HFFc6 (cell line): ENCODE measurements at places on chromosomes 7 and 10. TPM values are rescaled to one million over a fixed set of nuclear protein-coding genes. Genes with fewer than 3 reads are reported as not detected.
A peak's percentile ranks its signal among the peaks of the same experiment; 100 is the strongest.

DNA sequence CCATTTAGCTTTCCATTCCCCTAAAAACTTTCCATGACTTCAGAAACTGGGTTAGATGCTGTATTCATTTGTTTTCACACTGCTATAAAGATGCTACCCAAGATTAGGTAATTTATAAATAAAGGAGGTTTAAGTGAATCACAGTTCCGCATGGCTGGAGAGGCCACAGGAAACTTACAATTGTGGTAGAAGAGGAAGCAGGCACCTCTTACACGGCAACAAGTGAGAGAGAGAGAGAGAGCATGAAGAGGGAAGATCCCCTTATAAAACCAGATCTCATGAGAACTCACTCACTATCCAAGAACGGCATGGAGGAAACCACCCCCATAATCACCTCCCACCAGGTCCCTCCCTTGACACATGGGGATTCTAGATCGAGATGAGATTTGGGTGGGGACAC lies 336.8 kb downstream of the TFEC start:
- no peaks in the 10 kb centered on the region for H3K27me3 ChIP-seq
- H3K4me1 ChIP-seq = no peaks in the 10 kb centered on the region
- DNase-seq = no peak
- H3K27ac ChIP-seq = no peak overlapping the region
- H3K4me3 ChIP-seq = no peak overlapping the region

H2BK1 gene
- not detected in 3 replicates for total RNA-seq

- no peak overlapping the region for H3K27ac ChIP-seq
- H3K36me3 ChIP-seq = no peaks in the 10 kb centered on the region
- no peaks in the 10 kb centered on the region for H3K4me1 ChIP-seq
- H3K27me3 ChIP-seq = peaks cover 3% of the 10 kb centered on the region
- no peak overlapping the region for H3K4me3 ChIP-seq
- DNase-seq = no peak
Measured at GRCh38 chr10:6889718-6890117, 309.6 kb upstream of the PRKCQ start.

GRCh38 chr7:108911016-108911415 lies 341.3 kb downstream of the DNAJB9 start:
- H3K27ac ChIP-seq = no peak overlapping the region
- H3K4me3 ChIP-seq = no peak overlapping the region
- no peaks in the 10 kb centered on the region for H3K4me1 ChIP-seq
- H3K36me3 ChIP-seq = no peaks in the 10 kb centered on the region

SLC26A5 gene
- total RNA-seq = not detected in 2 replicates

DNA sequence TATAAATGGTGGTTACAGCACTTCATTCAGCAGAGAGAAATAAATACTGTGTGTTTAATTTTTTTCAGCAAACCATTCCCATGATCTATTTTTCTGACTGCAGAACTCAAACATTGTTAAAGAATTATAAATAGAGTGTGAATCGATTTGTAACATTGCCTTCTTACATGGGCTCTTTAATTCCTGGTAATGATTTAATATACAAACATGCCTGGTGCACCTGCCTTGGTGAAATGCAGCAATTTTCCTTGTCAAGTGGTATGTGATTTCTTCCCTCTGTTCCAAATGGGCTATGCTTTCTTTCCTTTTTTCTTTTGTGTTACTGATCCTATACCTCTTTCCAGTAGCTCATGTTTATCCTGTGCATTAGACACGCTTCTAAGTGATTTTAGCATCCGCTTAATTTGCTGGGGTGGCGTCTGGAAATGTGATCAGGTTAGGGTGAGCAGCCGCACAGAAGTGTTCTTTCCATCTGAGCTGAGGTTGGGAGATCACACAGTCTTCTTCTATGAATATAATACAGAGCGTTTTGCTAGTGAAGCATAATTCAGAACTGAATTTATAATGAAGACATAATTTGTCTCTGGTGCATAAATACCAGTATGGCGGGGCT lies 94.3 kb upstream of the ITGB1 start:
- H3K36me3 ChIP-seq = no peaks in the 10 kb centered on the region
- no peak for DNase-seq
- no peak overlapping the region for H3K27ac ChIP-seq
- no peak overlapping the region for H3K4me3 ChIP-seq

DNA sequence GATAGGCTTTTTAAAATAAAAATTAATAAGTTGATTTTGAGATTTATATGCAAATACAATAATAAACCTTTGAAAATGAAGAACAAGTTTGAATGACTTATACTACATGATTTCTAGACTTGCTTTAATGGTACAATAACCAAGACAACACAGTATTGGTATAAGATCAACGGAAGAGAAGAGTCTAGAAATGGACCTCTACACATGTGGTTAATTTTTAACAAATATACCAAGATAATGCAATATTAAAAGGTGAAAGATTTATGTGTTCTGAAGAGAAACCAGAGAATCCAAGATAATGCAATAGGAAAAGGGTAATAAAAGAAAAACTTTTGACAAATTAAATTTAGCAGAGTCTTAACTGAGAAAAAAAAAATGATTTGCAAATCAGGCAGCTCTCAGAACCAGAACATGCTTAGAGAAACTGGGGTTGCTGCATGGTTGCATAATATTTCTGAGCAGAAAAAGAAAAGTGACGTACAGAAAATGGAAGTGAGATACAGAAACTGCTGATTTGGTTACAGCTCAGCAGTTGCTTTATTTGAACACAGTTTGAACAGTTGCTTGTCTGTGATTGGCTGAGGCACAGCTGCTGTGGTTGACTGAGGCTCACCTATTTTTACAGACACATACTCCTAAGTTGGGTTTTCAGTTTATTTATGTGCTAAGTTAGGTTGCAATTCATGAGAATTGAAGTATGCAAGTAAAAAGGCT lies 365.9 kb downstream of the CRPPA start:
- no peaks in the 10 kb centered on the region for H3K27me3 ChIP-seq
- H3K4me1 ChIP-seq = peaks cover 3% of the 10 kb centered on the region
- no peak overlapping the region for H3K4me3 ChIP-seq
- no peak for DNase-seq

- H3K36me3 ChIP-seq = peaks cover 13% of the 10 kb centered on the region
- peaks cover 33% of the 10 kb centered on the region for H3K4me1 ChIP-seq
- peaks cover 4% of the 10 kb centered on the region for H3K27me3 ChIP-seq
- H3K4me3 ChIP-seq = peak overlapping the region; percentile 98
- H3K27ac ChIP-seq = peak overlapping the region; percentile 99
Measured at GRCh38 chr10:133307776-133308420, 774 bp downstream of the TUBGCP2 start.

- no peak overlapping the region for H3K27ac ChIP-seq
- H3K27me3 ChIP-seq = peaks cover 1% of the 10 kb centered on the region
- no peak overlapping the region for H3K4me3 ChIP-seq
Measured at GRCh38 chr10:44607116-44607515, 222.2 kb upstream of the CXCL12 start.

DNA sequence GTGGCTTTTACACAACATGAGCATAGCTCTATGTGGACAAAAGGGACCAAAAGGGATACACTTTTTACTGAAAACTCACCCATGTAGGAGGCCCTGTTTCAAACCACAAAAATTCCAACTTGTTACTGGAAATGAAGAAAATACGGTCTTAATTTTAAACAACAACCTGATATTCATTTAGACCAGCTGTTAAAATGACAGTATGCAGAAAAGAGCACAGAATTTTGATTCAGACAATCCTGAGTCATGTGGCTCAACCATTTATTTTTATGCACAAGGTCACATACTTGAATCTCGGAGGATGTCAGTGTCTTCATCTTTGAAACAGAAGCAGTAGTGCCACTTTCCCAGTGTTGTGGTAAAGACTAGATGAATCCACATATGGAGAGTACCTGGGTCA lies 426.5 kb upstream of the NFE2L3 start:
- no peaks in the 10 kb centered on the region for H3K36me3 ChIP-seq
- H3K4me1 ChIP-seq = no peaks in the 10 kb centered on the region
- H3K27me3 ChIP-seq = no peaks in the 10 kb centered on the region
- no peak for DNase-seq

DNA sequence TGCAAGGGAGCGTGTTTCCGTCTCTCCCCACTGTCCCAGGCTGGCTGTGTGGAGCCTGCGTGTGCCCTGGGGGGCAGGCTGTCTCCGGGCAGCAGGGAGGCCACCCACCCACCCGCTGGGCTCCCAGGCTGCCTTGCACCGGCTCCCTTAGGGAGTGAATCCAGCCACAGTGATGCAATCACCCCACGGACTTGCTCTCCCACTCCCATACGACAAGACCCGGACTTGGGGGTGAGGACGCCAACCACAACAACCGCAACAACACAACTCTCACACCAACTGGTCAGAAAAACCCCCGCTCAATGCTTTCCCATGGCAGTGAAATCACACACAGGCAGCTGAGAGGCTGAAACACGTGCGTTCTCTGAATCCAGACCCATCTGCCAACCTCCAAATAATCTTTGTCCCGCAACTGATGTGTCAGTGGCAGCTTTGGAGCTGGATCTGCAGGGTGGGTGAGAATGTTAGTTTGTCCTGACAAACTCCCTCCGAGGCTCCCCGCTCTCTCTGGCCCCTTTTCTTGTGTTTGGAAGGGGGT lies 62.7 kb upstream of the DDC start:
- DNase-seq = no peak
- peaks cover under 1% of the 10 kb centered on the region for H3K4me1 ChIP-seq
- H3K36me3 ChIP-seq = no peaks in the 10 kb centered on the region
- no peak overlapping the region for H3K4me3 ChIP-seq
- H3K27ac ChIP-seq = no peak overlapping the region
- no peaks in the 10 kb centered on the region; the same call in 1 of the 2 replicates for H3K27me3 ChIP-seq

- no peaks in the 10 kb centered on the region for H3K36me3 ChIP-seq
- no peak for DNase-seq
- no peak overlapping the region for H3K4me3 ChIP-seq
- H3K27me3 ChIP-seq = peaks cover 36% of the 10 kb centered on the region
- H3K4me1 ChIP-seq = no peaks in the 10 kb centered on the region
Measured at GRCh38 chr10:71432101-71432905, 35.6 kb downstream of the CDH23 start.

DNA sequence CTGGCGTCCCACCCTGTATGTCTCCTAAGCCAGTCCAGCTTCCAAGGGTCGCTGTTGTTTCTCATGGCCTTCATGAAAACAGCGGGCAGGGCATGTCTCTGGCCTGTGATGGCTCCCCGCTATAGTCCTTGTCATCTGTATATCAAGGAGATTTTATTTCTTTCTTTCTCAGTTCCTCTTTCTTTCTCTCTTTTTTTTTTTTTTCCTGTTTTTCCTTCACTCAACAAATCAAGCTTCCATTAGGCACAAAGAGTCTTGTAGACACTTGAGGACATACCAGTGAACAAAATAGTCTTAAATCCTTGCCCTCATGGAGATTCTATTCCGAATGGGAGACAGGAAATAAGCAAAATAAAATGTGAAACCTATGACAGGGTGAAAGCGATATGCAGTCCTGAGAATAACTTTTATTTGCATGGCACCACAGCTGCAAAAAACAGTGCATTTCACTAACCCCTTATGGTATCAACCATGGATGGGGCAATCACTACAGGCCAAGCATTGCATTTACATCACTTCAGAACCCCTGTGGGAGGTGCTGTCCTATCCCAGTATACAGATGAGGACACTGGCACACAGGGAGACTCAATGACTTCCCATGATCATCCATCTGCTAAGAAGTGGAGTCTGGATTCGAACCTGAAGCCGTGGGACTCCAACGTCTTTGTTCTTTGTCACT lies 50.7 kb downstream of the SYPL1 start:
- DNase-seq = no peak
- H3K36me3 ChIP-seq = no peaks in the 10 kb centered on the region
- no peak overlapping the region for H3K4me3 ChIP-seq
- no peak overlapping the region for H3K27ac ChIP-seq
- H3K4me1 ChIP-seq = peaks cover 24% of the 10 kb centered on the region

DNA sequence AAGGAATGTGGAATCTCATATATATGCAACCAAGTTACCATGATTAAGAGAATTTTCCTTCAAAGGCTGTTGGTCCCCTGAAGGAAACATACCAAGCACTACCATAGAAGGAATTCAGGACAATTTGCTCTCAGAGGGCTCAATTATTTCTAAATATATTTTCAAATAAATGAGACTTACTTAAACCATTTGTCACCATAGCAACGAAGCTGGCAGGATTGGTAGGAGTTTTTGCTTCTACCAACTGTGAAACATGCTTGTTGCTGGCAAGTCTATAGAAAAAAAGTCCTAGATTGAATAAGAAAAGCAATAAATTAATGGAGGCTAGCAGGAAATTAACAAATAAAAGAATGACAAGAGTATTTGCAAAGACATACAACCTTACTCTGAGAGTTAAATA lies 156.9 kb upstream of the NPSR1 start:
- H3K36me3 ChIP-seq = no peaks in the 10 kb centered on the region
- H3K4me3 ChIP-seq = no peak overlapping the region
- H3K27me3 ChIP-seq = no peaks in the 10 kb centered on the region; the same call in none of the 2 replicates
- DNase-seq = no peak
- H3K27ac ChIP-seq = no peak overlapping the region

DNA sequence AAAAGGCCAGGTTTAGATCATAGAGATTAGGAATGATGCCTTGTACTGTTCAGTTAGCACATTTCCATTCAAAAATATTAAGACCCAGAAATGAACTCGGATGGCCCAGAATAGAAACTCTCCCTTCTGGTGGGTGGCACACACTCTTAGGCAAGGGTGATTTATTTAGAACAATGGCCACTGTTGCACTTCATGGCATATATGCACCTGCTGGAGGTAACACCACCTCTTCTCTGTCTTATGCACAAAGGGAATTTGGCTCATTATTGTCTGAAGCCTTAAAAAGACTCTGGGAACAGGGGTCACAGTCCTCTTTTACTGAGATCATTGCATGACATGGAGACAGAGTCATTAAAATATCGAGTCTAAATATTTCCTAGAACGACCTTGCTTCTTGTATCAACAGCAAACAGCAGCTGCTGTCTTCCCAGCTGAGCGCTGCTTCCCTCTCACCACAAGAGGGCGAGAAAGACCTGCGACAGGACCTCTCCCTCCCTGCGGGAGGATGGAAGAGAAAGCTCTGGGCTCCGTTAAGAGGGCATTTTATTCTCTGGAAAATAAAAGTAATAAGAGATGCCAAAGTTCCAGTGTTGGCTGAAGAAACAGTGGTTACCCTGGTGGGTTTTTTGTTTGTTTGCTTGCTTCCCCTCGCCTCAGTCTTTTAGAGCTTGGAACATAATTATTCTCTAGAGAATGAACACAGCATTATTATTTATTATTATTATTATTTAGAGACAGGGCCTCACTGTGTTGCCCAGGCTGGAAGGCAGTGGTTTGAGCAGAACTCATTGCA lies 13.5 kb upstream of the BAMBI start:
- no peak overlapping the region for H3K4me3 ChIP-seq
- no peaks in the 10 kb centered on the region for H3K36me3 ChIP-seq
- H3K4me1 ChIP-seq = peaks cover 40% of the 10 kb centered on the region
- H3K27ac ChIP-seq = no peak overlapping the region

AMZ1 gene
- total RNA-seq = 6.2 and 11.8 TPM in 2 replicates

GRCh38 chr10:122417667-122418066 lies 36.8 kb upstream of the ARMS2 start:
- no peak overlapping the region for H3K4me3 ChIP-seq
- peaks cover 4% of the 10 kb centered on the region; the same call in 1 of the 2 replicates for H3K27me3 ChIP-seq
- H3K36me3 ChIP-seq = peaks cover 15% of the 10 kb centered on the region
- no peak overlapping the region for H3K27ac ChIP-seq
- peaks cover 55% of the 10 kb centered on the region for H3K4me1 ChIP-seq

- H3K4me3 ChIP-seq = peak overlapping the region; percentile 64
- H3K4me1 ChIP-seq = peaks cover 31% of the 10 kb centered on the region
- peak; percentile 67 for DNase-seq
- H3K27ac ChIP-seq = peak overlapping the region; percentile 42; the same call in 1 of the 2 replicates
Measured at GRCh38 chr7:27115221-27116026, 12.9 kb upstream of the HOXA2 start.

GRCh38 chr10:114492351-114493037 lies 88.2 kb upstream of the AFAP1L2 start:
- H3K36me3 ChIP-seq = no peaks in the 10 kb centered on the region
- no peak for DNase-seq
- H3K27ac ChIP-seq = no peak overlapping the region
- no peaks in the 10 kb centered on the region; the same call in 1 of the 2 replicates for H3K27me3 ChIP-seq
- H3K4me3 ChIP-seq = no peak overlapping the region

TAS2R38 gene
- not detected in 2 replicates for total RNA-seq
